ENCODE measurements at places on chromosomes 13 and 19. TPM values are rescaled to one million over a fixed set of nuclear protein-coding genes. Genes with fewer than 3 reads are reported as not detected.

- H3K27me3 ChIP-seq = no peaks in the 10 kb centered on the region
- H3K36me3 ChIP-seq = no peaks in the 10 kb centered on the region
- no peaks in the 10 kb centered on the region for H3K4me1 ChIP-seq
- H3K27ac ChIP-seq = no peak overlapping the region
Measured at GRCh38 chr13:59834801-59835200, 328.9 kb downstream of the DIAPH3 start.

The ASF1B gene
- 48.2 TPM for total RNA-seq

GRCh38 chr13:97401421-97401820, 32.5 kb upstream of the RAP2A start:
- no peaks in the 10 kb centered on the region for H3K4me1 ChIP-seq
- no peak overlapping the region for H3K27ac ChIP-seq
- no peak for DNase-seq
- H3K4me3 ChIP-seq = no peak overlapping the region

GRCh38 chr19:50717891-50718254, 1.7 kb downstream of the SHANK1 start:
- DNase-seq = no peak
- H3K27me3 ChIP-seq = peaks cover 42% of the 10 kb centered on the region
- no peak overlapping the region for H3K4me3 ChIP-seq

GRCh38 chr19:28350037-28350436, 862.9 kb downstream of the UQCRFS1 start:
- H3K4me1 ChIP-seq = no peaks in the 10 kb centered on the region
- DNase-seq = no peak
- peaks cover 6% of the 10 kb centered on the region for H3K36me3 ChIP-seq
- H3K27ac ChIP-seq = no peak overlapping the region
- peaks cover 2% of the 10 kb centered on the region for H3K27me3 ChIP-seq

The FFAR3 gene
- 0.62 TPM for total RNA-seq

DNA sequence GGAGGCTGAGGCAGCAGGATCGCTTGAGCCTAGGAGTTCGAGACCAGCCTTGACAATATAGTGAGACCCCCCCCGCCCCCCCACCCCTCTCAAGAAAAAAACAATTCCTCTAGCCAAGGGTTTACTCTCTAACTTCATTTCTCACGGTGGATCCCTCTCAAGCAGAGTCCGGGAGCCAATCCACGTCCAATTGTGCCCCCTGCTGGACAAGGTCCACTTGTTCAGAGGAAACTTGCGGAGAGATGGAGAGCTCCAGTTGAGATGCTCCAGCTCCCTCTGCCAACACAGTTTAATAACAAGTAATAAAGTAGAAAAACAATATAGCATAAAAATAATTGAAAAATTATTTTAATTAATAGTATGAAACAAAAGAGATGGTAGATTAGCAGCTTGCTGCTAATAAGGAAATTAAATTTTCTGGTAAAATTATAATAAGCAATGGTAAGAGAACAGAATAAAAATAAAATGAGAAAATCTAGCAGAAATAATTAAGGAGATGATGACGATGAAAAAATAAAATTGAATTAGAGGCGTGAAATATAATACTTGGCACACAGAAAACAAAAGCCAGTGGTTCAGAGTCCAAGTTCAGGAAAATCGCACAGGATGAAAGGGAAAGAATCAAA, 14.5 kb upstream of the SIGLEC14 start:
- peaks cover 39% of the 10 kb centered on the region for H3K27me3 ChIP-seq
- no peak overlapping the region for H3K4me3 ChIP-seq
- DNase-seq = no peak
- no peaks in the 10 kb centered on the region for H3K36me3 ChIP-seq

Data from natural killer cell treated with Interleukin-12 subunit alpha and Interleukin-12 subunit beta and Interleukin-15 and Interleukin-18, amount 100 ng/mL, for 72 hours (primary cell).